ENCODE measurements at places on chromosomes 12 and 14.

GRCh38 chr12:26701604-26702215 lies 131.3 kb downstream of the ITPR2 start:
- no peak for DNase-seq

DNA sequence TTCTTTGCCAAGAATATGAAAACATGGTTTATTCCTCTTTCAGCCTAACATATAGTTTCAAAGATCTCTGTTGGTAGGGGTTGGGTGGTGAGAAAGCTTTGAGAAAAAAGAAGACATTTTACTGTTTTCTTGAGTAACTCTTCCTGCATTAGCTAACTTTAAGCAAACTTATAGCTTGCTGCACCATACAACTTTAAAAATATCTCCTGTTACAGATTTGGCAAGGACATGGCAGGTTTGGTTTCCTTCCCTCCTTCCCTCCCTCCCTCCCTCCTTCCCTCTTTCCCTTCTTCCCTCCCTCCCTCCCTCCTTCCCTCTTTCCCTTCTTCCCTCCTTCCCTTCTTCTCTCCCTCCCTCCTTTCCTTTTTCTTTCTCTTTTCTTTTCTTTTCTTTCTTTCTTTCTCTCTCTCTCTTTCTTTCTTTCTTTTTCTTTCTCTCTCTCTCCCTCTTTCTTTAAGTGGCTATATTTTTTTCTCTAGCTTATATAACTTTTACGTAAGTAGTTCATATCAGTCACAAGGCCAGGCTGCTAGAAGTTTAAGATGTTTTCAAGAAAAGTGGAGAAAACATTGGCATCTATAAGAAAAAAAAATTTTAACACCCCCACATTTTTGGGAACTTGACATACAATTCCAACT lies 26.0 kb upstream of the ANO6 start:
- DNase-seq, result no peak

- DNase-seq, result no peak
Measured at GRCh38 chr14:72708708-72709475, 185.0 kb downstream of the DPF3 start.

- DNase-seq, result no peak
Measured at GRCh38 chr12:79407671-79408622, 282.8 kb downstream of the PAWR start.

GRCh38 chr14:78253986-78254385 lies 83.8 kb downstream of the NRXN3 start:
- DNase-seq, result no peak

DNA sequence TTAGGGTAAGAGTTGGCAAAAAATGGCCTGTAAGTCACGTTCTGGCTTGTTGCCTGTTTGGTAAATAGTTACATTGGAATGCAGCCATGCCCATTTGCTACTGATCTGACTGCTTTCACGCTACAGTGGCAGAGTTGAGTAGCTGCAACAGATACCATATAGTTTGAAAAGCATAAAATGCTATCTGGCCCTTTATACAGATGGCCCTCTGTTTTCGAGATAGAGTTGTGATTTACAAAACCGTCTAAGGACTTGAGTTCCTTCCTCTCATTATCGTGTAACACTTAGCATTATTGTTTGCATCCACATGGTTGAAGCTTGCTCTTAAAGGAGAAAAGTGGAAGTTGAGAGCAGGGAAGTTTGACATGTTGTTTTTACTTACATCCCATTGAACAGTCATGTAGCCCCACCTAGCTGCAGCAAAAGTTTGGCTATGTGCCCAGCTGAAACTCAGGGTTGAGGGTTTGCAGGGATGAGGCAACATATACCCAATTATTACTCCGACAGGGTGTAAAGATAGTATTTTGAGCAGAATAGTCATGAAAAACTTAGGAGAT lies 11.3 kb upstream of the SCFD1 start:
- DNase-seq, result no peak

DNA sequence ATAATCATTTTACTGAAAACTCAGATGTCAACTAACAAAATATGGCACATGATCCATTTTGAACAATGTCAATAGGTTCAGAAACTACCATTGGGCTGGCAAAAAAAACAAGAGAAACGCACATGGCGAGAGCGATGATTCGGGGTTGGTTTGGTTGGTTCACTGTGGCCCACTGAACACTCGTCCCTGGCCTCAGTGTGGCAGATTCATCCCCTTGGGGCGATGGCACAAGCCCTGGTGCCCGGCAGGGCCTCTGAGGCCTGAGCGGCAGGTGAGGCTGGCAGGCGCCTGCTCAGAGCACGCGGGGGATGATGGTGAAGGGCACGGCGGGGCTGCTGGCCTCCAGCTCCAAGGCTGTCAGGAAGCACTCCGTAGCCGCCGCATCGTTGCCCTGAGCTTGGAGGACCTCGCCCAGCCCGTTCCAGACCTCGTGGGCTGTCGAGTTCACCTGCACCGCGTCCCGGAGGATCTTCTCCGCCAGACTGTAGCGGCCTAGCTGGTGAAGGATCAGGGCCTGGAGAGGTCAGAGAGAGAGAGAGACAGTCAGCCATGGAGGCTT lies 144.3 kb downstream of the CALM1 start:
- DNase-seq, result no peak

- no peak for DNase-seq
Measured at GRCh38 chr12:77795699-77796098, 35.0 kb upstream of the NAV3 start.

- no peak for DNase-seq
Measured at GRCh38 chr12:82028772-82029171, 269.6 kb upstream of the PPFIA2 start.
